ENCODE measurements at places on chromosomes 12 and 14.
A peak's percentile ranks its signal among the peaks of the same experiment; 100 is the strongest.

GRCh38 chr14:101222362-101223070 is 319.0 kb upstream of the RTL1 start:
- peak; percentile 37 for DNase-seq

DNA sequence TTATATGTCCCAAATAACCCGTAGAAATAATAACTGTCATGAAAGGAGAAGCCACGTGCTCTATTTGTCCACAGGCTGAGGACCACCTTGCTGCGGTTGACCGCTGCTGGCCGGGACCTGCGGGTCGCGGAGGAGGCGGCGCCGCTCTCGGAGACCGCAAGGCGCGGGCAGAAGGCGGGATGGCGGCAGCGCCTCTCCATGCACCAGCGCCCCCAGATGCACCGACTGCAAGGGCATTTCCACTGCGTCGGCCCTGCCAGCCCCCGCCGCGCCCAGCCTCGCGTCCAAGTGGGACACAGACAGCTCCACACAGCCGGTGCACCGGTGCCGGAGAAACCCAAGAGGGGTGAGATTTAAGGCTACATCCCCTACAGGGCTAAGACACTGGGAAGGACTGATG is 21.0 kb downstream of the RPGRIP1 start:
- DNase-seq, result peak; percentile 63

DNA sequence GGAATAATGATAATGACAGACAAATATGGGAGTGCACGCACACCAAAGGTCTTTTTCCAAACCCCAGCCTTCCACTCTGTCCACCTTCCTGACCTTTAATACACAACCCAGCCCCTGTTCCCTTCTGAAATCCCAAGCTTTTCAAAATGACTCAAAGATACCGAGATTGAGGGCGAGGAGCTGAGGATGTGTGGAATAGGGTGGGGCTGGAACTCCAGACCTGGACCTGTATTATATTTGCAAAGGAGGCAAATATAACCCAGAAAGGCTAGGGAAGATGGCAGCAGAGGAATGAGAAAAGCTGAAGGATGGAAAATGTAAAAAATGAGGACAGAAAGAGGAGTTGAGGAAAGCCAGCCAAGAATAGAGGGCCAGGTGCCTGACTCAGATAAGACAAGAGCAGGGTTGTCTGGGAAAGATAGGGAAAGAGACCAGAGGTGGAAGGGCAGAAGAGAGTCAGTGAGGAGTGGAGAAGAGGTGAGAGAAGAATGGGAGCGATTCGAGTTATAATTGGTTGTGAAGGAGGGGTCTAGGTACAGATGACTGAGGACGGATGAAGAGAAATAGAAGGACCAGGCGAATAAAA is 1.0 kb upstream of the PTMS start:
- no peak for DNase-seq

GRCh38 chr14:75521415-75522199 is 662 bp upstream of the BATF start:
- no peak for DNase-seq

DNA sequence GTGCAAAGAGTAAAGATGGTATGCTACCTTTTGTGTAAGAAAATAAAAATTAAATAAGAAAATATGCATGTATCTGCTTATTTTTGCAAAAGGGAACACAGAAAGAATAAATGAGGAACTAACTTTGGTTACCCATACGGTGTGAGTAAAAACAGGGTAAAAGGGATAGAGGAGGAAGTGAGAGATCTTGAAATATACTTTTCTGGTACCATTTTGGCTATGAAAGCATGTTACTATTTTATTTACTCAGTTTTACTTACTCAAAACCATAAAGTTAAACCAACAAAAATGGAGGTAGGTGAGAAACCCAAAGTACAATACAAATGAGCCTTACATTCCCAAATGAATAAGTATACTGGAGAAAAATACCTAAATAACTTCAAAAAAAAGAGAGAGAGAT is 122.0 kb upstream of the EGLN3 start:
- DNase-seq, result no peak

GRCh38 chr12:28089338-28089737 is 100.9 kb upstream of the CCDC91 start:
- peak; percentile 54 for DNase-seq

GRCh38 chr12:109920261-109920780 is 20.2 kb downstream of the TCHP start:
- DNase-seq, result no peak

DNA sequence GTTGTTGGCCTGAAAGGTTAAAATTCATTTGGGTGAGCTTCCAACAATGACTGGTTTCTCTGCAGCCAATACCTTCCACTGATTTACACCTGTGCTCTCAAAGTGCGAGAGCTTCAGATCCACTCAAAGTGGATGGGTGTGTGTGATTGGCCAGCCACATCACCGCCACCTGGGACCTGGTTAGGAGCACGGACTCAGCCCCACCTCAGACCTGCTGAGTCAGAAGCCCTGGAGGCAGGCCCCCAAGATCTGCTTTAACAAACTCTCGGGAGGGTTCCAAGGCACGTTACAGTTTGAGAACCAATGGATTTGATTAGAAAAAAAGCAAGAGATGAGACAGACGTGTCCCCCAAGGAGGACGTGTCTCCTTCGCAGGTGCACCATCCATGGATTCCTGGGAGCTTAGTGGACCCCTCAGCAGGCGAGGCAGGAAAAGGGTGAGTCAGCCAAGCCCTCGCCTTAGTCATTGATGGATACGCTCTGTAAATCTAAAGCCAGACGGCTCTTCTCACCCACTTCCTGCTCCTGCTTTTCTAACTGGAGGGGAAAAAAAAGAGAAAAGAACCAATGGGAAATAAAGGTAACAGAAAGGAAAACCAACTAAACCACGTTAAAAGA is 24.5 kb downstream of the FZD10 start:
- peak; percentile 96 for DNase-seq

DNA sequence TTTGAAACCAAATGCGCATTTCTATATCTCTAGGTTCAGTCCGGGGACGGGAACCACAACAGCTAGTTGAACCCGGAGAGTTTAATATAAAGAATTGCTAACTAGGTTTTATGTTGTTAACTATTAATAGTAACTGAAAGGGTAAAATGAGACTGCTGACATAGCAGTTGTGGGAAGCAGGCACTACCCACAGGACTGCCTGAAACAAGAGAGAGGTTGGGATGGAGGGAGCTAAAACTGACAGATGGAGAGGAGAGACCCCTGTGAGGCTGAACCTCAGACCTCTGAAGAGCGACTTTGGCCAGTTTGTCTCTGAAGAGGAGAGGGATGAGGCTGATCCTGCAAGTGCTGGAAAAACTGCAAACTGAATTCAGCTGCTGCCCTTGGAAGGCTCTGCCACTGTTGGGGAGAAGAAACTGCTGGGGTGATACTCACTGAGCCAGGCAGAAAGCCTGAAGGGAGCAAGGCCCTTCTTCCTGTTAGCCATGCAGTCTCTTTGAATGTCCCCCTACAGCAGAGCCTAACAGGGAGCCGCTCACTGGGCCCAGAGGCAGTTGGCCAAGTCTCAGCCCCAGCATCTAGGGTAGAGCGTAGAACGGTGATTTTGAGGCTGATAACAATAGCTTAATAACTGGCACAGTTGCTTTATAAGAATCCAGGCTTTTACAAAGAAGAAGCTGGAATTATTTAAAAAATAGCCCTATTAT is 172.2 kb downstream of the NPAS3 start:
- no peak for DNase-seq

DNA sequence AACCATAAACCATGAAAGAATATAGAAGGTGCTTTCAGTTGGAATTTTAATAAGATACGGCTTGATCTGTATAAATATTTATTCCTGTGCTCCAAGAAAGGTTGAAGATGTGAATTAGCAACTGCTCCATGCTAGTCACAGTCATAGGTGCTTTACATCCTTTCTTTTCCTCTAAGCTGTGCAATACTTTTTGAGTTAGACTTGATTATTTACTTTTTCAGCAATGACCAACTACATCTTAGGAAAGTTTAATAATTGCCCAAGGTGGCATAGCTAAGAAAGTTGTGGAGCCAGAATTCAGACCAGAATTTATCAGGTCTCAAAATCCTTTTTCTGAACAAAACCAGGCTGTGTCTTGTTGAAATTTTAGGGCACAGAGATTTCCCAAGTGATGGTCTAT is 13.7 kb downstream of the TRHDE start:
- no peak for DNase-seq

GRCh38 chr12:107311682-107312081 is 218.3 kb upstream of the CRY1 start:
- no peak for DNase-seq

GRCh38 chr14:69325086-69325485 is 65.1 kb downstream of the GALNT16 start:
- DNase-seq, result peak; percentile 3

DNA sequence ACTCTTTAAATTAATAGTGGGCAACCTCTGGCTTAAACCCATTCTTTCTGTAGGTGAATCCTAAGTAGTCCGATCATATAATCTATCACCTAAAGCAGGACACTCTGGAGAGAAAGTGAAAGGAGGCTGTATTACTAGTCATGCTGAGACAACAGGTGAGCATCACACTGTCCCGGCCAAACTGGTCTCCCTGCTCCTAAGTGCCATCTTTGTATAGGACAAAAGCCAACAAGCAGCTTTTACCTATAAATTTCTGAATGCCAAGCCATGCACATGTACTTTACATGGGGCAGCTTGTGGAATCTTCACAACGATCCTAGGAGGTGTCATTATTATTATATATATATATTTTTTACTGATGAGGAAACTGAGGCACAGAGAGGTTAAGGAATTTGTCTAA is 18.0 kb downstream of the PLEKHH1 start:
- DNase-seq, result no peak

DNA sequence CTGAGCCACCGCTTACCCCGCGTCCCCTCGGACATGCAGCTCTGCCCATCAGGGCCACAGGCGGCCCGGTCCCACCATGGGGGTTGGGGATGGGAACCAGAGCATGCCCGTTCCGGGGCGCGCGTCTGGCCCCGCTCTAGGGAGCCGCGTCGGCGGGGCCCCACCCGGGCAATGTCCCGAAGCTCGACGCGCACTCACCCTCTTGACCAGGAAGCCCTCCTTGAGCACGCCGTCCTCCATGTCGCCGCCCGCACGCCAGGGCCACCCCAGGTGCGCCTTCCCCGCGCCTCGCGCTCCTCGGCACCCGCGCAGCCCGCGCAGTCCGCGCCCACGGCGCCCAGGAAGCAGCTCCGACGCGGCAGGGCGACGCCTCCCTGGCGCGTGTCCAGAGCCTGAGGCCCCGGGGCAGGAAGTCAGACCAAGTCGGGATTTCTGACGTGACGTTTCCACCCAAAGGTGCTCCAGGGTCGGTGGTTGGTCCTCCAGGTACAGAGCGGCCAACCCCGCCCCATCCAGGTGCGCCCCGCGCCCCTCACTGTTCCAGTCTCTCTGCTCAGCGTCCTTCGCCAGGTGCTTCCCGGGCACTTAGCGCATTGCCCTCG is at the start of gene PLEK2:
PLEK2 (minus strand) TSS at position 346 of the 602 bp plus-strand sequence; CDS start at position 240, 106 bp downstream.
- DNase-seq, result no peak

DNA sequence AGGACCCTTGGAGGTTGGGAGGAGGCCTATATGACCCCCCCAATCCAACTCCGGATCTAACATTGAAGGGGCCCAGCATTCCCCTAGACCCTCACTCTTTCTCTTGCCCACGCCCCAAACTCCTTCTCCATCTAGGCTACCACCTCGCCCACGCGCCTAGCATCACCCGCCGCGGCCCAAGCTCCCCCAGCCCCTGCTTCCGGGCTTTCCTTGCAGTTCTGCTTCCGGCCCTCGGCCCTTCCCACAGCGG is 445 bp downstream of the CERS5 start:
- DNase-seq, result no peak

DNA sequence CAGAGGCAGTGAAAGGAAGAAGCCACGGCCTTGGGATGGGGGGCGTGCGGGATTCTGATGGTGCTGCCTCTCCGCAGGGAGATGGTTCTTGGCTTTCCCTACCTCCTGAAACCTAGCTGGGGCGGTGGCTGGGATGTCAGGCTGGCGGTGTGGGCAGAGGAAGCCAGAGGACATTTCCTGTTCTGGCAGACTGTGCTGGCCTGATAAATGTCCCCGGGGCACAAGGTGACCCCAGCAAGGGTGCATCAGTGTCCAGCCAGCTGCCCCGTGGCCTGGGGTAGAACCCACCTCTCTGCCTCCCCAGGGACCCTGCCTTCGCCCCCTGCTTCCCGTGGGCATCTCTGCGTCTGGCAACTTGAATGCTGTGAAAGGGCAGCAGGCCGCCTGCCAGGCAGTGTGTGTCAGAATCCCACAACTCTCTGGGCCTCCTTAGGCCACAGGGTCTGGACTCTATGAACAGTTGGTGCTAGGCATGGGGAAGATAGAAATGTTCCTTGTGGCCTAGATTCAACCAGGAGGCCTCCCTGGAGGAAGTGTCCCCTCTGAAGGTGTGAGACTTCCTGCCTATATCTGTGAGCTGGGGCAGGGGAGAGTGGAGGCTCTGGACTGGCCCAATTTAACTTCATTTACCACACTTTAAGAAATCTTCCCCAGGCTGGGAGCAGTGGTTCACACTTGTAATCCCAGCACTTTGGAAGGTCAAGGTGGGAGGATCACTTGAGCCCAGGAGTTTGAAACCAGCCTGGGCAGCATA is 4.9 kb downstream of the SH2B3 start:
- no peak for DNase-seq

DNA sequence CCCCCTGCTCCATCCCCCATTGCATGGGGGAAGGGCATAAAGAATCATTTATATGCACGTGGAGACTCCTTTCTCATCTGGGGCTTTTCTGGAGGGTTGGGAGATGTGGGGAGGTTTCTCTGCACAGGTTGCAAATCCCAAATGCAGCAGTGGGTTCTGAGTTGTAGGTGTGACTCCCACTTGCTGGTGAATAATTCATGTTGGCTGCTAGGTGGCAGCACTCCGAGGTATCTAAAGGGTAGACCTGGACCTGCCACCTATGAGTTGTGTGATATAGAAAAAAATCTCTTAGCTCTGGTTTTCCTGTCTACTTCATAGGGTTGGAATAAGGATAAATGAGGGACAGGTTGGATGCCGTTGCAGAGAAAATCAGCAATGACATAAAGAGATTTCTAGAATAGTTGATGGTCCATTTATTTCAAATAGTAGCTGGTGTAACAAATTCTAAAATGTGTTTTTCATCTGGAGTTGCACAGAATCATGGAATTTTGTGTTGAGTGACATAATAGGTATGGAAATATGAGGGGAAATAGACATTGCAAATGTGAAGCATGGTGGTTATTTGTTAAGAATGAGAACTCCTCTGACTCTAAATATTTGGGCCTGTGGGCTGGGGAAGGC is 4.6 kb downstream of the MARCHF9 start:
- peak; percentile 60 for DNase-seq

- DNase-seq, result no peak
Observed at GRCh38 chr12:50803230-50803875, 39.4 kb upstream of the TMPRSS12 start.

DNA sequence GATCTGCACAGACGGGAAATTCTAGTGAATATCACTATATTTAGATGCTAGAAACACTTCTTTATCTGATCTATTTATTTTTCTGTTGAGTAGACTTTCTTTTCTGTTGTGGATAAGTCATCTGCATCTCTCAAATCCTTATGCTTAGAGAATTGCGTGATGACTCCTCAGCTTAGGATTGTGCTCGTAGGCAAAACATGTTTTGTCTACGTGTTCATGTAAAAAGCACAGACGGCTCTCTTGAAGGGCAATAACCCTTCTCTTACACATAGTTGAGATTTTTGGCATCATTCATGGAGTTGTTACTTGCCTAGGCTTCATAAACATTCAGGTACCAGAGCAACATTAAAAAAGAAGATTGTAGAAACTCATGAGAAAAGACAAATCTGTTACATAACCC is 18.6 kb downstream of the PPFIBP1 start:
- DNase-seq, result no peak

Data from islet precursor cell (in vitro differentiated cells).